ENCODE measurements at places on chromosomes 3 and 15. TPM values are rescaled to one million over a fixed set of nuclear protein-coding genes. Genes with fewer than 3 reads are reported as not detected.

DNA sequence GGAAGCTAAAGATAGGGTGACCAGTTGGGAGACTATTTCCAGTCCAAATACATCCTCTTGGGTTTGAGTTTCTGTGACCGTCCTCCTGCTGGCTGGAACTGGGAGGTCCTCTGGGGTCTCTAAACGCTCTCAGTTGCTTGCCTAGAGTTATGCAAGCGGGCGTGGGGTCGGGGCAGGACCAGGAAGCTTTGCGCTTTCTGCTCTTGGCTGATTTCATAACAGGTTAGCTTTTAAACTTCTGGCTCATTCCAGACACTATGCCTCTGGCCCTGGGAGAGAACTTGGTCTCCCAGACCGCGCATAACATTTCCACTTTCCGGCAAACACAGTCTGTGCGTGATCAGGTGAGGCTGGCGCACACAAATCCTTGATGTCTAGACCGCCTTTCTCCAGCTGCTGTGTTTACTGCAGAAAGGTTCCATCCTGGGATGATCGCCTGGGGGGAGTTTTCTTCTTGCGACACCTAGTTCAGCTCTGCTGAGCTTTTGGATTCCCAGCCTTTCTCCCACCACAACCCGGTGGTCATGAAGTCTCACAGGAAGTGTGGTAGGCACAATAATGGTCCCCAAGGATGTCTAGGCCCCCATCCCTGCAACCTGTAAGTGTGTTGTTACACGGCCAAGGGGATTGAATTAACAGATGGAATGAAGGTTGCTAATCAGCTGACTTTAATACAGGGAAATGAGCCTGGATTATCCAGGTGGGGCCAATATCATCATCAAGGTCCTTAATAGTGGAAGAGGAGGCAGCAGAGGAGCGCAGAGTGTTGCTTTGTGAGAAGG lies 23.6 kb upstream of the CGNL1 start:
- DNase-seq: no peak

DNA sequence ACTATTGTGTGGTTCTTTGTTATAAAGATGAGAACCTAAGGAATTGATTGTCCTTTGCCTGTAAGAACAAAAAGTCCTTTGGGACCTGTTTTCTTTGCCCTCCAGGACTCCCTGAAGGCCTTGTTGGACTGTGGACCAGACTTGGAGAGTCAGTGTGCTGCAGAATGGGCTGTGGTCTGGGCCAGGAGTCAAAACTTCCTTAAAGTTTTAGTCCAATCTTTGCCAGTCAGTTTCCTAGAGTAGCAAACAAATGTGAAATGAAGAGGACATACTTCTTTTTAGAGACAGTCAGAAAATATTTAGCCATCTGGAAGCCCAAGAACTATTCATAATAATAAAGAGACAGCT lies 45.4 kb downstream of the PDE8A start:
- no peak for DNase-seq

Gene FILIP1L
- not detected for total RNA-seq

DNA sequence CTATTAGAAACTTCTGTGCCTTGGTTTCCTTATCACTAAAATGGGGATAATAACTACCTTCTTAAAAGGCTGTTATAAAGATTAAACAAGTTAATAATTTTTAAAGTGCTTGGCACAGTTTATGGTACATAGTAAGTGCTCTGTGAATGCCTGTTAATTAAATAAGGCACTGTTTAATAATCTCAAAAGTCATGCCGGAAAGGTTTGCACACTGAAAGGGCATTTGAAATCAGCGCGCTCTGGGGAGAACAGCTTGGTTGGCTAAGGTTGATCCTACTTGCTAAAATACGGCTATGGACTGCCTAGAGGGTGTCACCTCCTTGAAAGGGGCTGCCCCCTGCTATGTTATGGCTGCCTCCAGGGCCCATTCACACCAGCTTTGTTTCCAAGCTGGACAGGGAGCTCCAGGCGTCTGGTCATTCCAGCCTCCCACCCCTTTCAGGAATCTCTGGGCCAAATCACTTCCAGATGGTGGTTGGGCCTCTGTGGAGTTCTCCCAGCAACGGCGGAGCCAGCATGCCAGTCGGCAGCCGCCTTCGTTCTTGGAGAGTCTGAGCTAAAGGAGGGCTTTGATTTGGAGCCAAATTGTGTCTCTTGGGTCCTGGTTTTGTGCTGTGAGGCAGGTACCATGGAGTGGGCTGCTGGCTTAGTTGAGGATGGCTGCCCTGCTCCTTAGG lies 5.9 kb downstream of the FLNB start:
- DNase-seq: no peak

Gene RCN2
- total RNA-seq: 45.9 TPM

- DNase-seq: no peak
Observed at GRCh38 chr3:37441689-37442088, 267.3 kb upstream of the LRRFIP2 start.

Gene SLC38A3
- total RNA-seq: not detected

DNA sequence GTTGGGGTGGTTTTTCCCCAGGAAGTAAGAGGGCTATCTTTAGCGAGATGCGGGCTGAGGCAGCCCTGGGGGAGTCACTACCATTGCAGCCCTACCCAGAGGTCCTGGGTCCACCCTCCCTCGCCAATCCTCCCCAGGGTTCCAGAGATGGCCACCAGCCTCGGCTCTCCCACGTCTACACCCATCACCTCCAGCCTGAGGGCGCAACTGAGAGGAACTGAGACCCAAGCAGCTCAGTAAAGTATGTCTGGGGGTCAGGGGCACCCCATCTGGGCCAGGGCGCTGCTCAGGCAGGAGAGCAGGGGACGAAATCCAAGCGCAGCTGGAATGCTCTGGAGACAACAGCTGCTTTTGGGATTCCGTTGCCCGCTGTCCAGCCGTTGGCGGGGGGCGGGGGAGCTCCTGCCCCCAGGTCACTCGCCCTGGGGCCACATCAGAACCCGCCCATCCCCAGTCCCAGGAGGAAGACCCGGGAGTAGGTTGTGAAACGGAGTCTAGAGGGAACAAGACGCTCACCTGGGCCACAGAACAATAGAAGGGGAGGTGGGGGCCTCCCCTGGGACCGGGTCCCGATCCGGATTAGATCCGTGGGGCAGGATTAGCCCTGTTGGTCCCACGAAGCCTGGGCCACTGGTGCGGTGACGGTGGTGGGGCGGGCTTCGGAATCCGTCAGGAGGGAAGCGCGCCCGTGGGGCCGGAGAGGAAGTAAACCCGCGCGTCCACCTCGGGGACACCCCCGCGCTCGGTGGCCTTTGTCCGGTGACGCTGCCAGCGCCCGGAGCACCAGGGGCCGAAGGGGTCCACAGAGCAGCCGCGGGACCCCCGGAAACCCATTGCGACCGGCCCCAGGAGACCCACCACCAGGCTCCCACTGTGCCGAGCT lies 1.4 kb upstream of the NDUFAF3 start:
- peak; percentile 71 for DNase-seq

Measured in OCI-LY7 (cell line).